ENCODE measurements at places on chromosomes 2 and 18. TPM values are rescaled to one million over a fixed set of nuclear protein-coding genes. Genes with fewer than 3 reads are reported as not detected.

The MARS2 gene
- 6.0 TPM for total RNA-seq

The CPLX4 gene
- not detected for total RNA-seq

The FAM228A gene
- 1.2 TPM for total RNA-seq

The GCA gene
- total RNA-seq: 18.4 TPM

DNA sequence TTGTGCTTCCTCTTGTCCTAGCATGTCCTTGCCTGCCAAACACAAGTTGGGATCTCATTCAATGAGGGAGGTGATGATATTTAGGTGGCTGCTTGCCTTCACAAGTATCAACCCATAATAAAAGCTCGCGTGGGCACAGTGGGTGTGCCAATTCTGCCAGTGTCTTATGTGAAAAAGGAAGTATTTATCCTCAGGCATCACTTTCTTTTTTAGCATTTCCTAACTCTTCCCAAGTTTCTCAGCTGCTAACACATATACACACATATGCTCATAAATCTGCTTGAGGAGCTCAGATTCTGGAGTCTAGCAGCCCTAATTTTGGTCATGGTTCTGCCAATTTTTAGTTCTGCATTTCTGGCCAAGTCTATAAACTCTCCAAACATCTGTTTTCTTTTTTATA, 319.5 kb upstream of the HNMT start:
- DNase-seq: no peak

GRCh38 chr2:237667893-237668292, 40.5 kb downstream of the LRRFIP1 start:
- no peak for DNase-seq

DNA sequence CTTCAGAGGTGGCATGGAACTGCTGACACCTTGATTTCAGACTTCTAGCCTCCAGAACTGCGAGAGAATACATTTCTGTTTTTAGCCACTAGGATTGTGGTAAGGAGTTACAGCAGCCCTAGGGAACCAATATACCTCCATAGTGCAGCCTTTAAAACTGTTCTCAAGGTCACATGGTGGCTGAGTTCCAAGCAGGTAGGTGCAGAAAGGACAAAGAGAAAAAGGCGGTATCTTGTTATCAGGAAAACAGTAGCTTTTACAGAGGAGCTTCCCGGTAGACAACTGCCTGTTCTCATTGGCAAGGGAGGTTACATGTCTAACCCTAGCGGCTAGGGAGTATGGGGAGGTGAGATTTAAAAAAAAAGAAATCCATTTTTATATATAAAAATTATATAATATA, 96.2 kb upstream of the BCL2L11 start:
- DNase-seq: no peak

GRCh38 chr2:65660340-65660739, 227.9 kb upstream of the SPRED2 start:
- DNase-seq: no peak

- no peak for DNase-seq
These were observed 105.6 kb downstream of the CRIM1 start for GRCh38 chr2:36461039-36461681.

- no peak for DNase-seq
These were observed 67.2 kb upstream of the SP5 start for GRCh38 chr2:170647741-170648436.

Measured in left cardiac atrium (tissue), 4 donors.